NCI-H226 (cell line): ENCODE measurements at places on chromosomes 5 and 9.

- DNase-seq = no peak
Observed at GRCh38 chr5:143113461-143113860, 290.0 kb downstream of the NR3C1 start.

- no peak for DNase-seq
Observed at GRCh38 chr9:13459071-13459470, 179.6 kb upstream of the MPDZ start.

DNA sequence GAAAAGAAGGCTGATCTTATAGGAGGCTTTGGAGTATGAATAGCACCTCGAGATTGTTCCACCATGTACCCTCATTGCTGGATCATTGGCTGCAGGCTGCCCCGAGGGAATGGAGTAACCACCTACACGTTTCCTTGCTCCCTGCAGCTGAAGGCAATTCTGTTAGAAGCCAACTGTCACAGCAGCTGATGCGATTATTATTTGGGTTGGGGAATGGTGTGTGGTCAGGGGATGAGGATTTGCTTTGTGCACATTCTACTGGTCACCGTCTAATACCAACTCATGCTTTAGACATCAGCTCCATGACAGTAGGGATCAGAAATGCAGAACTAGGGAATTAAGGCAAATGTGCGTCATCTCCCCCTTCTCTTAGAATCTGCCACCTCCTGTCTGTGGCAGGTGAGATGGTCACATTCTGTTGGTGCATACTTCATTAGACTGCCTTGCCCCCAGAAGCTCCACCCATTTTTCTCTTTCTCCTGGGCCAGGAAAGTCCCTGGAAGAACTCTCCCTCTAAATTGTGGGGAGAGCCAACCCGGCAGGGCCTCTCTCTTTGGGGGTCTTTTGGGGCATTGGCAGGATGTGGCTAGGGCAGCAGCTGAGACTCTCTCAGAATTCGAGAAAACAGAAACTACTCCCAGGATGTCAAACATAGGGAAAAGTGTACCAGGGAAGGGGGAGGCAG lies 32.8 kb downstream of the NEUROG1 start:
- DNase-seq = no peak

- no peak for DNase-seq
Observed at GRCh38 chr5:146006470-146007190, 70.3 kb downstream of the SH3RF2 start.

GRCh38 chr9:135839516-135839915 lies 67.8 kb downstream of the CAMSAP1 start:
- no peak for DNase-seq

GRCh38 chr9:92619601-92620300 lies 50.2 kb downstream of the IPPK start:
- DNase-seq = no peak

GRCh38 chr5:16179936-16180788 lies 571 bp upstream of the MARCHF11 start:
- no peak for DNase-seq
